ENCODE measurements at places on chromosomes 3 and 15. TPM values are rescaled to one million over a fixed set of nuclear protein-coding genes. Genes with fewer than 3 reads are reported as not detected.

RARRES1 gene
- not detected for total RNA-seq

FBXO40 gene
- total RNA-seq, result not detected

RBP2 gene
- total RNA-seq, result not detected

GABRR3 gene
- not detected for total RNA-seq

MYL3 gene
- total RNA-seq, result not detected

All from activated CD4-positive, alpha-beta memory T cell treated with anti-CD3 and anti-CD28 coated beads for 36 hours (primary cell).